ENCODE measurements at places on chromosomes 11 and 22. TPM values are rescaled to one million over a fixed set of nuclear protein-coding genes. Genes with fewer than 3 reads are reported as not detected.

MS4A3 gene
- not detected for total RNA-seq

HOATZ gene
- total RNA-seq: not detected

TSSK2 gene
- not detected for total RNA-seq

PRR5L gene
- 14.2 TPM for total RNA-seq

ANKRD13D gene
- 42.5 TPM for total RNA-seq

KREMEN1 gene
- total RNA-seq: 10.6 TPM

C22orf15 gene
- total RNA-seq: not detected

EMID1 gene
- total RNA-seq: 1.4 TPM

MPPED2 gene
- 4.9 TPM for total RNA-seq

CLDN25 gene
- total RNA-seq: not detected

SEZ6L gene
- total RNA-seq: not detected

TRIM6 gene
- 1.4 TPM for total RNA-seq

FGF4 gene
- total RNA-seq: not detected

TRIM68 gene
- 4.2 TPM for total RNA-seq

TRIM51 gene
- total RNA-seq: not detected

TCN1 gene
- not detected for total RNA-seq

ASCL2 gene
- total RNA-seq: 0.64 TPM

CNTF gene
- 2.2 TPM for total RNA-seq

SCGB1D2 gene
- total RNA-seq: not detected

GAL3ST3 gene
- not detected for total RNA-seq

All from mesenteric fat pad (tissue), 1 donor.